ENCODE measurements at places on chromosomes 7 and 10. TPM values are rescaled to one million over a fixed set of nuclear protein-coding genes. Genes with fewer than 3 reads are reported as not detected.

STAMBPL1 gene
- 23.2 TPM for total RNA-seq

CUBN gene
- 0.37 TPM for total RNA-seq

OR2A1 gene
- total RNA-seq, result not detected

PKD2L1 gene
- not detected for total RNA-seq

FGFBP3 gene
- 1.6 TPM for total RNA-seq

ITIH2 gene
- total RNA-seq, result not detected

ICA1 gene
- total RNA-seq, result 0.94 TPM

TMEM176A gene
- total RNA-seq, result not detected

MLXIPL gene
- total RNA-seq, result not detected

FZD8 gene
- 0.15 TPM for total RNA-seq

SLC18A3 gene
- total RNA-seq, result not detected

NEUROG3 gene
- total RNA-seq, result not detected

CRYGN gene
- not detected for total RNA-seq

TMEM229A gene
- not detected for total RNA-seq

C7orf33 gene
- total RNA-seq, result not detected

ZWINT gene
- 85.4 TPM for total RNA-seq

ZP3 gene
- 32.6 TPM for total RNA-seq

IKZF1 gene
- total RNA-seq, result 226 TPM

Data from activated naive CD4-positive, alpha-beta T cell treated with anti-CD3 and anti-CD28 coated beads for 36 hours (primary cell).